ENCODE measurements at places on chromosomes 13 and 19.
A peak's percentile ranks its signal among the peaks of the same experiment; 100 is the strongest.

GRCh38 chr13:39322836-39323585 is 280.0 kb downstream of the LHFPL6 start:
- DNase-seq = peak; percentile 56

DNA sequence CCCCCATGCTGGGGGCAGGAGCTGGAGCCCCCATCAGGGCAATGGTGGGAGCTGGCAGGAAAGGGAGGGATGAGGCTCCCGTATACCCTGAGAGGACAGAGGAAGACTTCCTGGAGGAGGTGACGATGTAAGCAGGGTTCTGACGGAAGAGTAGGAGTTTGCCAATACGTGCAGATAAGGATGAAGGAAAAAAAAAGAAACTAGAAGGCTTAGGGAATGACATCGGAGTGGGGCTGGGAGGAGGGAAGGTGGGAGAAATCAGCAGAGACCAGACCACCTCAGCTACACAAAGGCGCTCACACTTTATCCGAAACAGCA is 32.3 kb downstream of the ARHGEF18 start:
- DNase-seq = no peak

GRCh38 chr19:56725829-56726424 is 54.4 kb upstream of the ZNF835 start:
- DNase-seq = peak; percentile 61

DNA sequence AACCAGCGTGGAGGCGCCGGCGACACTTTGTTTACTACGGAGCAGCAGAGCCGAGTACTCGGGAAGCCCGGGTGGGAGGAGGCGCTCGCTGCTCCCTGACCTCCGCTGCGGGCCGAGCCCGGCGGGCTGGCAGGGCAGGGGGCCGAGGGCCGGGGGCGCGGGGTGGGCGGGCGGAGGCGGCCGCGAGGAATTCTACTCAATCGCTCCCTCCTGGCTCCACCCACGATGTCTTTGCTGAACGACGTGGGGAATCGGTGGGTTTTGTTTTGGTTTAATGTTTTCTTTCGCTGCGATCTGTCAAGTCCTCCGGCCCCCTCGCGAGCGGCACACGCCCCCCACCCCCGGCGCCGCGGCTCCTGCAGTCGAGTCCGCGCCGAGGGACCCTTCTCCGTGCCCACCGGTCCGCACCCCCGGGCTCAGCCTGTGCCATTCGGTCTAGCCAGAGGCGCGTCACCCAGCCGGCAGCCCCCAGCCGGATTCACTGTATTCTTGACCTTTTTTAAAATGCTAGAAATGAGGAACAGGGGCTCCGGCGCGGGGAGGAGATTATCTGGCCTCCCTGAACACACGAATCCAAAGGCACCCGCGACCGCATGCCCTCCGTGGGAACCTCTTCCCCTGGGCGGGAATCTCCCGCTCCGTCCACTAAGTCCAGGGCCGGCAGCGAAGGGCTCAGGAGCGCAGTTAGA is 636 bp upstream of the FOXO1 start:
- DNase-seq = peak; percentile 74

DNA sequence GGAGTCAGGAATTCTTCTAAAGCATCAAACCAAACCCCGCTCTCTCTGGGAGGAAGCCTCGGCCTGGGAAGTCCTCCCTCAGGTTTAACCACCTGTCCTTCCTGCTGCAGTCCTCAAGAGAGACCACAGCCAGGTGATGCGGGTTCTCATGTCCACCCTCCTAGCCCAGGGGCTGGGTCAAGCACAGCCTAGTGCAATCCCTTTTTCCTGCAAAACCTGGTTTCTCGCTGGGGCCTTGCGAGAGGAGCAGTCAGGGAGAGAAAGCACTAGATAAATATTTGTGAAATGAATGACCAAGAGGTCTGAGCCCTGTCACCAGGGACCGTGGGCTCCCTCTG is 2.4 kb downstream of the SLC8A2 start:
- no peak for DNase-seq

DNA sequence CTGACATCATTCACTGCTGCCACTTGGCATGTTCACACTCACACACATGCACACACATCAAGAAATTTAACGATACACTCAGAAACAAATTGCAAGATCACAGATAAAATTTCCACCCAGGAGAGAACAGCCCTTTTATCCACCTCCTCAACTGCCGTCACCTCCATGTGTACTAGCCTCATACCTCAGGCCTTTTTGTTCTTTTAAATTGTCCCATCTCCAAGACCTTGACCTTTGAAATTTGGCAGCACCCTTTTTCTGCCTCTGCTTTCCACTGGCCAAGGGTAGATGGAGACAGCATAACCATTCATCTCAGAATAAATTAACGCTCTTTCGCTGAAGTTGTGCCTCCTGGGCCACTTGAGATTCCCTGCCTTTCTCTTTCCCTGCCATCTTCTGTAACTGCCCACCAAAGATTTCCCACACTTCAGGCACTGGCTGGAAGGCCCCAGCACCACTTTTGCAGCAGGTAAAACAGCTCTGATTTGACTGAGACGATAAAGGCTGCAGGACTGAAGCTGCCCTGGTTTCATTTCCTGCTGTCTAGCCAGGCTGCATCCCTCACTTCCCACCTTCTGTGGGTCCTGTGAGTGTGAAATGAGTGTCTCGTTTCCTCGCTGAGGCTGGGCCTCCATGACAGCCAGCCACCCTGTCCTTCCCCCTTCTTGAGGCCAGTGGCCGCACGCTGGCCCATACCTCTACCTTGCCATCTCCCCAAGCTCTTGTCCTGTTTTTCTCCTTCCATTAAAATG is 39.3 kb downstream of the MBNL2 start:
- DNase-seq = no peak

GRCh38 chr13:48175185-48175584 is 57.8 kb upstream of the ITM2B start:
- no peak for DNase-seq

GRCh38 chr19:45863840-45864628 is at the start of gene FOXA3:
FOXA3 (plus strand) TSS chr19:45864326; CDS start chr19:45864457, 131 bp downstream.
- DNase-seq = peak; percentile 41

GRCh38 chr19:14112051-14112808 is 5.3 kb downstream of the PRKACA start:
- DNase-seq = no peak

DNA sequence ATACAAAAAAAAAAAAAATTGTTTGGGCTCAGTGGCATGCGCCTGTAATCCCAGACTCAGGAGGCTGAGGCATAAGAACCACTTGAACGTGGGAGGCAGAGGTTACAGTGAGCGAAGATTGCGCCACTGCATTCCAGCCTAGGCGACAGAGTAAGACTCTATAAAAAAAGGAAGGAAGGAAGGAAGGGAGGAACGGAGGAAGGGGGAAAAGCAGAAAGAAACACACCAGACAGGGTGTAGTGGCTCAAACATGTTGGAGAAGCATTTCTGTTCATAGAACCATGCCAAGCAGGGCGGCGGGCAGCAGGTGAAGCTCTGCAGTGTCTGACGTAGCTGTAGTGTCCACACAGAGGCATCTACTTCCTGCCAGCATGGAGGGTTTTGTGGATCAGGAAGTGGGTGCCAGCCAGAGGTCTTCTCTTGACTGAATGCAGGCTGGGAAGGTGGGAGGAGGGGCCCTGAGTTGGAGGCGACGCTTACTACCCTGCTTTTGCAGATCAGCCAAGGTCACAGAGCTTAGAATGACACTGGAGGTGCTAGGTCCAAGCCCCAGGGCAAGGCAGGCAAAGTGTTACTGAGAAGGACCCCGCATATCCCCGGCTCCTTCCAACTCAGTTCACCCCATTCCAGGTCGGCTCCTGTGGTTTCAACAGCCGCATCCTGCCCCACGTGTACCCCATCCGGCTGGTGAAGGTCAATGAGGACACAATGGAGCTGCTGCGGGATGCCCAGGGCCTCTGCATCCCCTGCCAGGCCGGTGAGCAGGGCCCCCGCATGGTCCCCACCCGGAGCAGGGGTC is 11.6 kb upstream of the PGLS start:
- DNase-seq = no peak

- DNase-seq = no peak
Measured at GRCh38 chr13:66113882-66114526, 1116.1 kb downstream of the PCDH9 start.

DNA sequence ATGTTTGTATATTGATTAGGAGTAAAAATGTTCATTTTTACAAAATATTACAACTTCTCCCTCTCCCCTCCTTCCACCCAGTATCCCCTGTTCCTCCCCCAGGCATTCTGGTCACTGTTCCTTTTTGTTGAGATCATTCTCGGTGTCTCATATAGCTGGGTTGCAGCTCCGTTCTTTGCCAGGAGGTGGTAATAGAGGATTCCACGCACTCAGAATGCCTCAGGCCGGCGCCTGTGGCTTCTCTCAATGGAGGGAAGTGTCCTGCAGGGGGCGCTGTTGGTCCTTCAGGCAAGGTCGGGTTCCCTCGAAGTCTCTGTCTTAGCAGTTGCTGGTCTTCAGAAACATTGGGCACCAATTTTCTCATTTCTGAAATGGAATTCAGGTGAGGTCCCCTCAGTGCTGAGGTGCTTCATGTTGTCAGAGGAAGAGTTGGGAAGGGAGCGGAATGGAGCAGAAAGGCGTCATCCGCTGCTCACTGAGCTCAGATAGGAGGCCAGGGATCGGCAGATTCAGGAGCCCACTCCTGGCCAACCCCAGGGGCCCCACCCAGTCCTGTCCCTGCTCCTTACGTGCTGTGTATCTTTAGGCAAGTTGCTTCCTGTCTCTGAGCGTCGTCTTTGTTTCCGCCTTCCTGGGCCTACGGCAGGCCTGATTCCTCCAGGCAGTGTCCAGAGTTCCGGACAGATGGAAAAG is 10.3 kb upstream of the GARIN5A start:
- no peak for DNase-seq
